A549 (cell line): ENCODE measurements at places on chromosomes 2 and 18. TPM values are rescaled to one million over a fixed set of nuclear protein-coding genes. Genes with fewer than 3 reads are reported as not detected.

DNA sequence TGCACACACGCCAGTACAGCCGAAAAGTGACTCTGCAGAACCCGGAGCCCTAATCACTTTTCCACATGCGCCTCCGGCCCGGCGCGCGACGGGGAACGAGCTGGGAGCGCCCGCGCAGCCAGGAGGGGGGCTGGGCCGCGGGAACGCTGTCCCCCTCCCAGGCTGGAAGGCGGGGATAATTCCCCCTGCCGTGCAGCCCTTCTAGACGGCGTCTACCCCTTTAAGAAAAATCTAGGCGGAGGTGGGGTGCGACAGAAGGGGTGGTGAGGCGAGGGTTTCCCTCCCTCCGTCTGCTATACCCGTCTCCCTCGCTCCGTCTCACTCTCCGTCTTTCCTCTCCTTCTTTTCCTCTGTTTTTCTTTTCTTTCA is 2.4 kb downstream of the CYP26B1 start:
- peak; percentile 91 for DNase-seq

GRCh38 chr2:173855661-173856060 is 109.5 kb downstream of the SP3 start:
- no peak for DNase-seq

DNA sequence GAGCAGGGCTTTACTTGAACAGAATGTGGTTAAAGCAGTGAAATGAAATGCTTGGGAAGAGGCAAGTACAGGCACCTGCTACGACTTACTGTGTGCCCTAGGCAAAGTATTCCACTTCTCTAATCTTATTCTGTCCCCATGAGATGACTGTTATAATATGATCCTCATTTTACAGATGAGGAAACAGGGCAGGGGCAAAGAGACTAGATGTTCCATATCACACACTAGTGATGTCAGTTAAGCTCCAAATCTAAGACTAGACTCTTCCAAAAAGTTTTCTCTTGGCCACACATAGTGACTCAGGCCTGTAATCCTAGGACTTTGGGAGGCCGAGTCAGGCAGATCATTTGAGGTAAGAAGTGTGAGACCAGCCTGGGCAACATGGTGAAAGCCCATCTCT is 235.0 kb downstream of the SETBP1 start:
- no peak for DNase-seq

GRCh38 chr2:42969231-42970150 is 177.1 kb upstream of the HAAO start:
- no peak for DNase-seq

DNA sequence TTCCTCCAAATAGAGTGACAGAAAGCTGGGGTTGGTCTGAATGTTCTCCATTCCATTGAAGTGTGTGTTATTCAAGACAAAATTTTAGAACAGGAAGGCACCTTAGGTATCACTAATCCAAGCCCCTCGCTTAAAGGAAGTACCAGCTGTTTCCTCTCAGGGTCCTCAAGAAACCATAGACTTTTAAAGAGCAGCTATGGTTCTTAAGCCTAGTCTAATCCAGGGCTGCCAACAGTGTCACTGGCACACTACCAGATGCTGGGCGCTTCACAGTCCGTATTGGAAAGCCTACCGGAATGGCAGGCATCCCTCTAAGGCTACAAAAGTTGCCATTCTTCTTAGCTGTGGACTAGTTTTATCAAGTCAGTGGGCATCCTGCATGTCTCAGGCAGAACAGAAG is 1.9 kb downstream of the NEMP2 start:
- no peak for DNase-seq

GRCh38 chr2:3263487-3263886 is 114.1 kb downstream of the EIPR1 start:
- no peak for DNase-seq

DNA sequence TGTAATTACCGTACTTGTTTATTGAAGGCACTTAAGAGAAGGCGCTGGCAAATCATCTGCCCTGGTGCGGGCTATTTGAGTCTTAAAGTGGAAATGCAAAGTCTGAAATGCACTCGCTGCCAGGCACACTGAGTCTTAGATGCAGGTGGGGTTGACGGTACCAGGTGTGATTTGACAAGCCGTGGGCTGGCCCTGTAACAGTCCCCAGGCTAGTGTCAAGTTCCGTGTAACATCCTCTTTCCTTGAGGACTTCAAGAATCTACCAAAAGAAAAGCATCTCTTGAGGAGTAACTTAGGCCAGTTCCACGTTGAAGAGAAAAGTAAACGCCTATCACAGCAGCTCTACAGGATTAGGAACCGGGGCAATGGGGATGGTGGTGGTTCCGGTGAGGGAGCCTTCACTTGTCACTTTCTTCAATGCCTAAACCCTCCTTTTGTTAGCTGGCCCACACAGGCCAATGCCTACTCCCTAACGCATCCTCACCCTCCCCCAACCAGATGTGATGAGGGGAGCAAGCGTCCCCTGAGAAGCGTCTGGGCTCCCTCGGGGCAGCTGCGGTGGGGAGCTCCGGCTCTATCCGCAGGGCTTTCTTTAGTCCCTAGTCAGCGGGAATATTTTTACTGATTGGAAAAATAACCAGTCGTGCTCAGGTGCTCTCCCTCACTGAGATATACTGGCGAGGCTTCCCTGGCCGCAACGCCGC is 1.5 kb upstream of the UGP2 start:
- peak; percentile 30 for DNase-seq

DNA sequence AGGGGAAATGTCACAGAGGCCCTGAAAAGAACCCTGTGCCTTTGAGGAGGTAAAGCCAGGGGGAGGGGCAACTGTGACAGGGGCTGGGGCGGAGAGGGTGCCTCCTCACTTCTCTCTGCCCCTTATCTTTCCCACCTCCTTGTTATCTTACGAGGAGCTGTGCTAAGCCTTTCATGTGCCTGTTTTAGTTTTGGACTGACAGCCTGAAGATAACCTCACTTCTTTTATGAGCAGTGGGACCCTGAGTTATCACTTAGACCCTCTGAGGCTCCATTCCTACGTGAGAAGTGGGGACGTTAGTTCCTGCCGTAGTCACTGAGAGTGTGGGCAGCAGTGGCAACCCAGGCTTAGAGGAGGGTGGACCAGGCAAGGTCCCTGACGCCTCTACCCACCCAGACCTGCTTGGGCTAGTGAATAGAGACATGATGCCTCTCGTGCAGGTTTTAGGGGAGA is 39.5 kb upstream of the LBH start:
- DNase-seq: no peak

DNA sequence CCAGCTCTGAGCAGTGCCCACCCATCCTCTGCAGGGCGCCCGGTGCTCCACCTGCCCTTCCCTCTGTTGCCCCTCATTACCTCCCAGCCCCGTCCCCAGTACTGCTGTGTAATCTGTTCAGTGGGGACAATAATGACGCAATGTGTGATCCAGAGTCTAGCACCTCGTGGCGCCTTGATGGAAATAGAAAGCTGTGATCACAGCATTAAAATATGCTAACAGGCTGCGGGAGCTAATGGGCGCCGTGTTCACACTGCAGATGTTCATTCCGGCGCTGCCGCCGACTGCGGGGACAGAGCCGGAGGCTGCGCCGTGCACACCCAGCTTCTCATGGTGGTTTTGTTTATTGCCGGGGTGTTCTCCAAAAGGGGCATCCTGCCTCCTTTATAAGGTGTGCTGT is 235.2 kb downstream of the LDLRAD4 start:
- no peak for DNase-seq

DNA sequence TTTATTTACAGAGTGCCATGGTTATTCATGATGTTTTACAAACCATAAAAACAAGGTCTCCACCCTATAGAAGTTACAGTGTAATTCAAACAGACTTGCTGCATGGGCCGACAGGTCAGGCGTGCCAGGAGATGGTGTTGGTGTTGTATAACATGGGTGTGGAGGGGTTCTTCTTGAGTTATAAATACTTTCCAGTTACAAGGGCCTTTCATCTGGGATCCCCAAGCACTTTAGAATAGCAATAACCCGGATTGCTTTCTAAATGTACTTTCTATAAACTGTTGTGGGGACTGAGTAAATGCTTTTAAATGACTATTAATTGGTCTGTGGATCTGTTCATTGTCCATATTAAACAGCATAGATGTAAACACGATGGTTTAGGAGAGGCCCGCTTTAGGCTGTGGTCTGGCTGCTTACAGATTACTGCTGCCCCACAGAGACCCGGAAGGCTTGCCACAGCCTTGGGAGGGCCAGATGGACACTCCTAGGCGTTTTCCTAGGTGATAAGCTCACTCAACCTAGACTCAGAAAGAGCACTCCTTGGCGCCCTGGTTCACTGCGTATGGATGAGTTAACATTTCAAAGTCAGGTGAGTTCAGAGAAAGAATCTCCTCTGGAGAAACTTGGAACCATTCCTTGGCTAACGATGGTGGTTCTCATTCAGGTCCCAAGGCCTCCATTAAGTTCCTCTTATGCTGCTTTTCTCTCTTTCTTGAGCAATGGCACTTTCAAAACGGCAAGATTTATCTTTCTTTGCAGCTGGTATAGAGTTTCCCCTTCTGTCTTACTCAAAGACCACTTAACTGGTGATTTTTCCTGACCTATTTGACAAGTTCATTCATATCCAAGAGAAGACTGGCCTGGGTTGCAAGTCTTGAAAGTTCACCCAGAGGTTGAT is 3.6 kb upstream of the KIAA2012 start:
- DNase-seq: no peak

- no peak for DNase-seq
Measured at GRCh38 chr2:158905784-158906183, 62.7 kb upstream of the TANC1 start.

DNA sequence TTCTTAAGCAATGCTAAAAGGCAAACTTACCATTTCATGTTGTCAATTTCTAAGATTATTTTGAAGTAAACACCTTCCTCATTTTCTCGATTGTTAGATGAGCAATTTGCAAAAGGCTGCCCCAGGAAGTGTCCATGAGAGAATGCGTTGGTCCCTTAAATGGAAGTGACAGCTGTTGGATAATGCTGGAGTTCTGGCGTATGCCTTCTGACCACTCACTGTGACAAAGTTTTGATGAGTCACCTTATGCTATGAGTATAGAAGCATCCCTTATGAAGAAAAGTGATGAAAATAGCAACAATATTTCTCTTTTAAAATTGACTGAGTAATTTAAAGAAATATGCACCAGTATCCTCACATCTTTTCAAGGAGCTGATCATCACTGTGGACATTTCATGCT is 1497.5 kb downstream of the DPP10 start:
- no peak for DNase-seq

IL37 gene
- polyA plus RNA-seq: not detected in 3 replicates

GRCh38 chr2:16348821-16349515 is 316.7 kb downstream of the CYRIA start:
- no peak for DNase-seq

TMEM247 gene
- not detected in 3 replicates for polyA plus RNA-seq

DNA sequence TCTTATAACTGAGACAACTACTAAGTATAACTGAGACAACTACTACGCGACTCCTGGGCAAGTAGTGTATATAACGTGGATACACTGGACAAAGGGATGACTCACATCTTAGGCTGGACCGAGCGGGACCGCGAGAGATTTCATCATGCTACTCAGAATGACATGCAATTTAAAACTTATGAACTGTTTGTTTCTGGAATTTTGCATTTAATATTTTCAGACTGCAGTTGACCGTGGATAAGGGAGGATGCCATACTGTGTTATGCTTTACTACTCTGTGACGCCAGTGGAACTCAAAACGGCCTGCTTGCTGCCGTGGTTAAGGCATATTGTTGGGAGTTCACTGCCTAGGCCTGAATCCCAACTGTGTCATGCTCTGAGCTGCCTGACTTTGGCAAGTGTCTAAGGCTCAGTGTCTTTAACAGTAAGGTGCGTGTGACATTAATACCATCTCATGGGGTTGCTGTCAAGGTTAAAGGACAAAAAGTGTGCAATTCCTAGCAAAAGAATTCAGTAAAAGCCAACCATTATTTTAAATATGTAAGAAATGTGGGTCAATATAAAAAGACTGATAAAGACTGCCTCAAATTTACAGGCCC is 64.6 kb downstream of the BMP10 start:
- no peak for DNase-seq

TIMM21 gene
- polyA plus RNA-seq: 52.3 to 64.1 TPM (median 61.4 TPM) in 3 replicates

DPP4 gene
- 0.21 to 0.31 TPM (median 0.27 TPM) in 3 replicates for polyA plus RNA-seq

IMPACT gene
- 8.7 to 10.9 TPM (median 10.4 TPM) in 3 replicates for polyA plus RNA-seq

PSMA8 gene
- not detected in 3 replicates for polyA plus RNA-seq

LAMA3 gene
- 18.2 to 24.1 TPM (median 19.4 TPM) in 3 replicates for polyA plus RNA-seq

GRCh38 chr18:5538544-5538943 is 5.3 kb downstream of the EPB41L3 start:
- DNase-seq: no peak

DNA sequence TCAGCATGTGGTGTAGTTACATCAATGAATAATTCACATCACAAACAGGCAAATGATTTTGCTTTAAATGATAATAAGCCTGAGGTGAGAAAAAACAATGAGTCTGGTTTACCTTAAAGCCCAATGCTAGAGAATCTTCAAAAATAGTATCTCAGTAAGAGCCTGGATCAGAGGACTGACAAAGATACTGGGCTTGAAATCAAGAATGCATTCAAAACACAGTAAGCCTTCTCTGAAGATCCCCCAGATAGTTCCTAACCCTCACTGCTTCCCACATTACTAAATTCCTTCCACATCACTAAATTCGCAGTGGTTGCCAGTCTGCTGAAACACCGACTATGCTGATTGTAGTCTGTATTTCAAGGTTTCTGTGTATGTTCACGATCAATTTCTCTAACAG is 514.9 kb downstream of the SUCLG1 start:
- DNase-seq: no peak

DNA sequence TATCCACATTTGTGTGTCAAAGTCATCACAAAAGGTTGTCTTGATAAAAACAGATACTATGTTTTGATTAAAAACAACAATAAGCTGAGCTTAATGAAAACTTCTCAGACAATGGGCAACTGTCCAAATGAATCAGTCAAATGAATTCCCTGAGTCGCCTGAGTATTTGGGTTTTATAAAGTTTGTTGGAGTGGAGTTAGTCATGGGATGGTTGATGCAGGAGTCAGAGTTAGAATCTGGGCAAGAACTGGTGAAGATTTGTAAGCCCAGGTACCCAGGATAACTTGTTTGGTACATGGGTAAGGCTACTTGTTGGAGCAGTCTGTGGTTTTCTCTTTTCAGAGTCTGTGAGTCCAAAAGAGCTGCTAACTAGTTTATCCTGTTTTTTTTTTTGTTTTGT is 34.4 kb upstream of the RAPGEF4 start:
- no peak for DNase-seq

DNA sequence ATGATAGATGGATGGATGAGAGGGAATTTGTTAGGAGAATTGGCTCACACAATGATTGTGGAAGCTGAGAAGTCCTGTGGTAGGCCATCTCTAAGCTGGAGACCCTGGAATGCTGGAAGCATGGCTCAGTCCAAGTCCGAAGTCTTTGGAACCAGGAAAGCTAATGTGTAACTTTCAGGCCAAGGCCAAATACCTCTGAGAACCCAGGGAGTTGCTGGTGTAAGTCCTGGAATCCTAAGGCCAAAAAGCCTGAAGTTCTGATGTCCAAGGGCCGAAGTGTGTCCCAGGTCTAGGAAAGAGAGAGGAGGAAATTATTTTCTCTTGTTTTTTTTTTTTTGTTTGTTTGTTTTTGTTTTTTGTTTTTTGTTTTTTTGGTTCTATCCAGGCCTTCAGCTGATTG is 492.2 kb upstream of the GCFC2 start:
- no peak for DNase-seq

- DNase-seq: peak; percentile 88
Measured at GRCh38 chr2:218959141-218959731, at the start of gene CDK5R2. Gene CDK5R2, plus strand, starts transcription at chr2:218959666. Its CDS starts 155 bp downstream, at chr2:218959821.
